ENCODE measurements at places on chromosomes 5 and 9.

- no peak for DNase-seq
Observed at GRCh38 chr9:99360026-99360425, 137.9 kb downstream of the SEC61B start.

- DNase-seq, result no peak
Observed at GRCh38 chr9:97567182-97567893, 65.8 kb downstream of the TSTD2 start.

DNA sequence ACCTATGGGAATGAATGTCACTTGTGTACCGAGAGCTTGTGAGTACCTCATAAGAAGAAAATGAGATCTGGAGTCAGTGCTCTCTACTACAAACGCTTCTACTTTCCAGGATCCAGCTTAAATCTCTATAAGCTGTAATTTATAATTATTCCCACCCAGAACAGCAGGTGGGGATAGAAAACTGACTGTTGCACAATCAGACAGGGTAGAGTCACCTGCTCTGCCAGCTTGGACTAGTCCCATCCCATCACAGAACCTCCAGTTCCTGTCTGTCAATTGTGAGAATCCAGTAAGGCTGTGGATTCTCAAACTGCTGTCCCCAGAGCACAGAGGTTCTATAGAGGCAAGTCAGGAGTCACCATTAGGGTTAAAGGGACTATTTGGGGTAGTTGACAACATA is 2.0 kb downstream of the SPINK7 start:
- no peak for DNase-seq

- no peak for DNase-seq
Observed at GRCh38 chr5:125463466-125464092, 717.1 kb upstream of the ZNF608 start.

DNA sequence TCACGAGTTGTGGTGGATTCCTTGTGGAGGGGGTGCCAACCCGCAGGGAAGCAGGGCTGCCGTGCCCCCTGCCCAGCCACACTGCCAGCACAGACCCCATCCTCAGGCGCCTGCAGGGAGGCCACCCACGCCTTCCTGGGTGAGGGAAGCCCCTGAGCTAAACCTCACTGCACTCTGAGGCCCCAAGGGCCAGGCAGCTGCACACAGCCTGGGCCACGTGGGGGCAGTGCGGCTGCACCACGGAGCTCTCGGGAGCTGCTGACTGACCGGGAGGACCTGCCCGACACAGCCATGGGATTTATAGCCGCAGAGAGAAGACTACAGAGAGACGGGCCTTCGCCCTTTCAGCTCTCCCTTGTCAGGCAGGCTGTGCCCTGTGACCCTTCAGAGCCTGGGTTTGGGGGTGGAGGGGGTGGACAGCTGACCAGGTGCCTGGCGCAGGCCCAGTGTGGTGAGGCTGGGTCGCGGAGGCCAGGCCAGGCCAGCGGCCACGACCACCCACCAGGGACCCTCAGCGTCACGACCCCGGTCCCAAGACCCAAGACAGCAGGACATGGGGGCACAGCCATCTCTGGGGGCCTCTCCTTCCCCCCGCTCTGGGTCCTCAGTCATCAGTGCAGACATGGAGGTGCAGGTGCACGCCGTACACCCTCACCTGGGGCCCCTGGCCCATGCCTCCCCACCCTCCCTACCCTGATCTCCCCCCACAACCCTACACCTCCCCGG is 4.3 kb upstream of the AHRR start:
- DNase-seq, result no peak

GRCh38 chr9:127118597-127119319 is 3.7 kb downstream of the ANGPTL2 start:
- no peak for DNase-seq

GRCh38 chr5:143145243-143146160 is 258.0 kb downstream of the NR3C1 start:
- DNase-seq, result no peak

GRCh38 chr9:134899818-134900217 is 17.9 kb downstream of the FCN1 start:
- DNase-seq, result no peak

DNA sequence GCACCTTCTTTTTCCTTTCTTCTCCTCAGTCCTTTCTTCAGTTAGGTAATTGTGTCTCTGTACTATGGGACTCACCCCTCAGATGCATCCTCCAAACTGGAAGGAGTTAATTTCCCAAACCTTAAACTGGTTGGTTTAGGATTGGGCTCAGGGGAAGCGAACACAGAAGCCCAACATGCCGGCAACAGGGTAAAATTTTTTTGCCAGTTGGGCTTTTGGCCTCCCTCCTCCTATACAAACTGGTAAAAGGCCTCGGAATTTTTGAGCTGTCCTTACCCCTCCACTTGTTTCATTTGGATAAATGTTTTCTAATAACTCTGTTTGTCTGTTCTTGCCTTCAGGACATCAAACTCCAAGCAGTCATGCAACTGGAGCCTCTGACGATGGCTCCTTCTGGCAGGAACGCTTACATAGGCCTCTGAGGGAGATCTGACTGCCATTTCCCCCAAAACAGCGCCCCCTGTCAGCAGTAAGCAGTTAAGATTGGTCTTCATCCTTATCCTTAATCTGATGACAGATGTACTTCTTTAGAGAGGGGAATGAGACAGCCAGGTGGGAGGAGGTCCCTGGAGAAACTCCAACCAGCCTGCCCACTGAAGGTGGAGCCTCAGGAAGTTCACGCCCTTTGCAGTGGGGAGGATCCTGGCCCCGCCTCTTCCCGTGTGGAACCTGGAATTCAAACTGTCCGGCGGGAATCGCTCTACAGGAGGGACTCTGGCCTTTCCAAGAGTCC is 57.8 kb upstream of the SPINK5 start:
- DNase-seq, result no peak

DNA sequence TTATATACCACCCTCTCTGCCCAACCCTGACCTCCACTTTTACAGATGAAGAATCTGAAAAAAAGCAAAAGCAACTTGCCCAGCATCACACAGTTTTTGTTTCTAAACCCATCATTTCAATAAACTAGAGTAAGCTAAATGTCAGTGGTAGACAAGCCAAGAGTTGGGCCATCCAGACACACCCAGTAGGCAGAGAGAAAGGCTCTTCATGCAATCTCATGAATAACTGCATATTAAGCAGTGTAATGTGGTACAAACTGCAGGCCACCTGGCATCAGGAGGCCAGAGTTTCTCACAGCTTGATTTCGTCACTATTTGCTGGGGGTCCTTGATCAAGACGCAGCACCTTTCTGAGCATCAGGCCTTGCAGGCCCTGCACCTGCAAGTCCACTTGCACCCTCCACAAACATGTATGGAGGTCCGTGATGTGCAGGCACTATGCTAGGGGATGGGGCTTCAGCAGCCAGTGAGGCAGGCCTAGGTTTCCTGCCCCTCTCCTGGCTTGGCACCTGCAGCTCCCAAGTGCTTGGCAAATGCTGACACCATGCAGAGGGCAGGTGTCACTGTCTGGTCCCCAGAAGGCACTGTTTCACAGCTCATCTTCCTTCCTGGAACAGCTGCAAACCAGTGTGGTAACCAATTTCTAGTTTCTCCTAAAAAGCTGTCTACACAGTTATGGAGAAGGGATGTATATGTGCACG is 29.8 kb downstream of the ADAM19 start:
- DNase-seq, result no peak

DNA sequence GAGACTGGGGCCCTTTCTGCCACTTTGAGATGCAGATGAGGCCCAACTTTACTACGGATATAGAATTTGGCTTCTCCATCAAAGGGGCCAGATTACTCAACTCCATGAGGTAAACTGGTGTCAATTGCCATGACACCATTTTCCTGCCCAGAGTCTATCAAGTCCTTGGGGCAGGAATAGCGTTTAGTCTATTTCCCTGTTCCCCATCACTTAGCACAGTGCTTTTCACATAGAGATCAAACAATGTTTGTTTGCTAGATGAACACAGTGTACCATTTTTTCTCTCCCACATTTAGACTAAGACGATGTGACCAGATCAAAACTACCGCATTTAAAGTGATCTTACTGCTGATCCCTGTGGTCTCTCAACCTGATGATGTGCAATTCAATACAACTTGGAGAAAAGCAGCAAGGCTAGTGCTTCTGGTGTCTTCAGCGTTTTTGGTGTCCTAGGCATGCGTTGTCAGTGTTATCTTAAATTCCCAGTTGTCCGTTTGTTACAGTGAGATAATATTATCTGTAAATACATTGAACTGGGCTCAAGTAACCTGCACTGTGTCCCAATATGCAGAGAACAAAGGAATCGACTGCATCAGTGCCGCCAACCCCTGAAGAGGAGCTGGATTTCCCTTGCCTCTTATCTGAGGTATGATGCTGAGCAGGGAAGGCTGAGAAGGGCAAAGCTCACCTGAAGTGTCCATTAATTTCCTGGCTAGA is 446.2 kb downstream of the PLK2 start:
- DNase-seq, result no peak

GRCh38 chr9:107620236-107620635 is 130.7 kb upstream of the KLF4 start:
- DNase-seq, result no peak

DNA sequence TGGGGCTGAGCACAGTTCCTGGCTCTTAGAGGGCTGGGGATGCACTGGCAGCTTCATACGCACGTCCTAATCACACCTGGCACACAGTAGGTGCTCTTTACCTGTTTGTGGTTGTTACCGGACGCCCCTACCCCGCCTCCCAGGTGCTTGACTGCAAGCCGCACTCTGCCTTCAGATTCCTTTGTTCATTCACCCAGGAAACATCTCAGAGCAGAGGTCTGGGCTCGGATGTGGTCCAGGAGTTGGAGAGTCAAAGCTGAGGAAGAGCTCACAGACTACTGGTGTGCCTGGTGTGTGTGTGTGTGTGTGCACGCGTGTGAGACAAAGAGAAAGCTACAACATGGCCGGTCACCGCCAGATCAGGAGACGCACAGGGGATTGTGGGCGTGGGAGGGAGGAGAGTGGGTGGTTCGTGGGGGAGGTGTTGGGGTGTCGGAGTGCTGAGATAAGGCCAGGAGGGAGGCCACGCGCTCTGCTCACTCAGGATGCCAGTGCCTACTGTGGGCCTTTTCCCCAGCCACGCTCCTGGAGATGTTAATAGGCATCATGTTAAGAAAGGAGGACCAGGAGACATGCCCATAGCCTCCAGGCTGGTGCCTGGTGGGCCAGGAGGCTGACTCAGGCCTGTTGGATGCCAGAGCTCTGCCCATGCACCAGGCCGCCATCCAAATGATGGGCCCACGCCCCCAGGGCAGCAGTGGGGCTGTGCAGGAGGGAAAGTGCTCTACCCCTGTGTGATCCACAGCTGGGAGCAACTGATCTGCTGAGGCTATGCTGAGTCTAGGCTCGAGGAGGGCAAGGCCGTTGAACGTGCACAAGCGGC is 39.9 kb downstream of the CRB2 start:
- no peak for DNase-seq

DNA sequence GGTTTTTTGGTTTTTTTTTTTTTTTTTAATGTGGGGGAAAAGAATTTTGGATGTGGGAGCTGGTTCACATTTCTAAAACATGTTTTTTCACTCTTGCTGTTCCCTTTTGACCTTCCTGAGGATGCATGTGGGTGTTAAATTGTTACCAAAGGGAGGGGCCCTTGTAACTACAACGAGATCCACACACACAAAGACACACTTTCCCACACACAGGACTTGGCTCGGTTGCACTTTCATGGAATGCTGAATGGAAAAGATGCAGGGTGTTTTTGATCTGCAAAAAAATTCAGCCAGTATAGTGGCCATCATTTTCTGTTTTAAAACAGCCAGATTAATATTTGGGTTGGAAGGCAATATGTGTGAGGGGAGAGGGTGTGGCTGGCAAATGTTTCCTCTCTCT is 576.9 kb downstream of the EBF1 start:
- DNase-seq, result no peak

GRCh38 chr5:38807570-38808483 is 38.0 kb upstream of the OSMR start:
- no peak for DNase-seq

GRCh38 chr5:107593009-107593408 is 77.7 kb downstream of the EFNA5 start:
- DNase-seq, result no peak

GRCh38 chr5:57902095-57902494 is 419.5 kb upstream of the ACTBL2 start:
- no peak for DNase-seq

DNA sequence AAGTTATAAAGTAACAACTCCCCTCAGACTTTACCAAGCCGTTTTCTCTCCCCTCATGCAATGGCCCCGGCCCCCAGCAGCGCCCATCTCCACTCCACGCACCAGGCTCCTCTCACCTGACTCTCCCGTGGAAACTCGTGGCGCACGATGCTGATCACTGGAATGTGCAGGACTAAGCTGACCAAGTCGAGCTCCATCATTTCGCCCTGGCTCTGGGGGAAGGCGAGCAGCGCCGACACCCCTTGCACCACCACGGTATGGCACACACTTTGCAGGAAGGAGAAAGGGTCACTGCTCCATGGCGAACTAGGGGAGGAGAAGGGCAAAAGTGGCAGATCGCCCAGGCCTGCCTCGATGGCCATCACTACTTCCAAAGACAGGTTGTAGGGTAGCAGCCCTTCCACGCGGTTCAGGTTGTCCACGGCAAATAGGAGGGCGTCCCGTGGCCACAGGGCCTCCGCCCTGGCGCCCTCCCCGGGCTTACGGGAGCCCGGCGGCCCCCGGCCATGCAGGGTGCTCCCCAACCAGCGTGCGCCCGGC is 1.2 kb downstream of the GRIN3A start:
- no peak for DNase-seq

GRCh38 chr5:178627259-178627598 is 379 bp upstream of the CLK4 start:
- no peak for DNase-seq

GRCh38 chr9:98210435-98210834 is 18.0 kb upstream of the CORO2A start:
- DNase-seq, result no peak

GRCh38 chr5:142924135-142924883 is 154.1 kb downstream of the ARHGAP26 start:
- no peak for DNase-seq

GRCh38 chr5:40402007-40402364 is 277.7 kb upstream of the PTGER4 start:
- DNase-seq, result no peak

GRCh38 chr9:33289936-33290246 is 425 bp upstream of the NFX1 start:
- no peak for DNase-seq

GRCh38 chr9:123893831-123894460 is 36.0 kb downstream of the DENND1A start:
- no peak for DNase-seq

DNA sequence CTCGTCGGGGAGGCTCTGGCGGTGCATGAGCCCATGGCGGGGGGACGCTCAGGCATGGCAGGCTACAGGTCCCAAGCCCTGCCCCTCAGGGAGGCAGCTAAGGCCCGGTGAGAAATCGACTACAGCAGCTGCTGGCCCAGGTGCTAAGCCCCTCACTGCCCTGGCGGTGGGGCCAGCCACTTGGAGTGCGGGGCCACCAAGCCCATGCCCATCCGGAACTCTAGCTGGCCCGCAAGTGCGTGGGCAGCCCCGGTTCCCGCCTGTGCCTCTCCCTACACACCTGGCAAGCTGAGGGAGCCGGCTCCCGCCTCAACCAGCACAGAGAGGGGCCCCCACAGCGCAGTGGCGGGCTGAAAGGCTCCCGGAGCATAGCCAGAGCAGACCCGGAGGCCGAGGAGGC is 1896.9 kb upstream of the CDH6 start:
- DNase-seq, result no peak

Measured in esophagus squamous epithelium (tissue), 5 donors.